Activated CD4-positive, alpha-beta T cell treated with anti-CD3 and anti-CD28 coated beads, Interleukin-2, Interleukin-6, amounts not matched to agents 100 ng/mL and 50 ng/mL, durations not matched to agents 16 hours and 8 hours (primary cell): ENCODE measurements at places on chromosomes 12 and 14.

DNA sequence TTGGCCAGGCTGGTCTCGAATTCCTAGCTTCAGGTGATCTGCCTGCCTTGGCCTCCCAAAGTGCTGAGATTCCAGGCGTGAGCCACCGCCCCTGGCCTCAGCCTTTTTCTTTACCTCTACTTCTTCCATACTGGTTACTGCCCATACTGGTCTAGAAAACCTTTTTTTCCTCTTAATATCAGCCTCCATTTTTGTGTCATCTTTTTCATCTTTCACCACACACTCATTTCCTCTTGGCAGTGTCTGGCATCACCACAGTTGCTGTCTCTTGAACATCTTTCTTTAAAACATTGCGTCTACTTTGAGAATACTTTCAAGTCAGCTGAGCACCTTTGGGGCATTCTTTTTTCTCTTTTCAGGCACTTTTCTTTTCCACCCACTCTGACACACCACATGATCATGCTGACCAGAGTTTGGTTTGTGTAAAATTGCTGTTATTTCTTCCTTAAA lies 32.7 kb downstream of the DDX47 start:
- DNase-seq = no peak

GRCh38 chr12:114668151-114668885 lies 15.7 kb downstream of the TBX3 start:
- peak; percentile 62 for DNase-seq

- DNase-seq = peak; percentile 59
These were observed 8.9 kb downstream of the APAF1 start for GRCh38 chr12:98653866-98654493.

DNA sequence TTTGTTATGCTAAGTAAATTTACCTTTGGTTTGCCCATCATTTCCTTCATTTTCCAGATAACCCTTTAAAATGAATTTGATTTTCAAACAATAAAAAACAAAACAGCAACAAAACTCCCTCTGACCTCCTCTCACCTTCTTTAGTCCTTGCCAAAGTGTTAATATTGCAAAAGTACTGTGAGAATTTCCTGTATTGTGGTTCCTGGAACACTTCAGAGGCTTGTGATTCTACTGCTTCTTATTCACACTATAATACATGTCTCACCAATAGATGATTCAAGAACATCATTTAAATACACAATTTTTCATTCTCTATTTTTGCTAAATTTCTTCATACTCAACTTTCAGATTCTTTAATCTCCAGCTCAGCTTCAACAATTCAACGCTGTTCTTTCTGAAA lies at the start of gene KLRD1:
KLRD1 (plus strand) TSS at position 241 of the 400 bp plus-strand sequence. CDS start 208 bp downstream, outside the sequence.
- DNase-seq = no peak

DNA sequence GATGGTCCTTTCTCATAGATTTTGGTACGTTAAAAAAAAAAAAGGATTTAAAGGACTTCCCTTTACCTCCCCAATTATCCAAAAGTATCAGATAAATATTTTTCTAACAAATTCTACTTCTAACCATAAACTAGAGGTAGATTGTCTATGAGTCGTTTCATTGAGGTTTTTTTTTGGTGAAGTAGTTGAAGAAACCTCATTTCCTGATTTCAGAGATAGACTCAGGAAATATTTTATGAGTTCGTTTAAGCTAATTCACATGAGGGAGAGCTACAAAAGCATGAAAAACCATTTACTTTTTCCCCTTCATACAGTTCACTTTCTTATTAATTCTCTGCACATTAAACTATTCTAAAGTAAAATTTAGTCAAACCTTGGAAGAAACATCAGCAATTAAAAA lies 112.5 kb downstream of the RALGAPA1 start:
- no peak for DNase-seq

GRCh38 chr14:35940291-35940690 lies 114.2 kb downstream of the BRMS1L start:
- peak; percentile 59 for DNase-seq

DNA sequence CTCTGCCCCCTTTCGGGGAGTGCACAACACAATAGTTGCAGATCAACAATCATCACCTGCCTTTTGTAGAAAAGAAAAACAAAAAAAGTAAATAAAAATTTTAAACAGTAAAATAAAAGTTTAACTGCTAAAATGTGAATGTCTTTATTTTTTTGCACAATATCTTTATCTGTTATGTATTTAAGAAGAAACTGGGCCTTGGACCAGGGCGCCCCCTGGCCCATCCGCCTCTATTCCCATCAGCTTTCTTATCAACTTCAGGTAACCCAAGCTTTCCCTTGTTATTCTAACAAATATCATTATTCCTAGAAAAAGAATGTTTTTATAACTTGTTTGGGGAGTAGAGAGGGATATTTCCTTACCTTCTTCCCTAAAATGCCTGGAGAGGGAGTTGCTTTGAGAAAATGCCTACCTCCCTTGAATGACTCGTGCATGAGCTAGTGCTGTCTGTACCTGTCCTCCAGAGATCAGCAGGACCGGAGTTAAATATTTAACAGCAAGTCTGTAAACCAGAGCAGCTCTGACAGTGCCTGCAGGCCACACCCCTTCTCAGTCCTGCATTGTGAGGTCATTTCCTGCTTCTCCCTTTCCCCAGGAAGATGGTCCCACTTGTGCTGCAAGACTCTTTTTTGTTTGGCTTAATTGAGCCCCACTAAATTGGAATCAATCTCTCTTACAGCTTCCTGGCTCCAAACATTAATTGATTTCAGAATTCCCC lies 192.8 kb upstream of the RGS6 start:
- no peak for DNase-seq

DNA sequence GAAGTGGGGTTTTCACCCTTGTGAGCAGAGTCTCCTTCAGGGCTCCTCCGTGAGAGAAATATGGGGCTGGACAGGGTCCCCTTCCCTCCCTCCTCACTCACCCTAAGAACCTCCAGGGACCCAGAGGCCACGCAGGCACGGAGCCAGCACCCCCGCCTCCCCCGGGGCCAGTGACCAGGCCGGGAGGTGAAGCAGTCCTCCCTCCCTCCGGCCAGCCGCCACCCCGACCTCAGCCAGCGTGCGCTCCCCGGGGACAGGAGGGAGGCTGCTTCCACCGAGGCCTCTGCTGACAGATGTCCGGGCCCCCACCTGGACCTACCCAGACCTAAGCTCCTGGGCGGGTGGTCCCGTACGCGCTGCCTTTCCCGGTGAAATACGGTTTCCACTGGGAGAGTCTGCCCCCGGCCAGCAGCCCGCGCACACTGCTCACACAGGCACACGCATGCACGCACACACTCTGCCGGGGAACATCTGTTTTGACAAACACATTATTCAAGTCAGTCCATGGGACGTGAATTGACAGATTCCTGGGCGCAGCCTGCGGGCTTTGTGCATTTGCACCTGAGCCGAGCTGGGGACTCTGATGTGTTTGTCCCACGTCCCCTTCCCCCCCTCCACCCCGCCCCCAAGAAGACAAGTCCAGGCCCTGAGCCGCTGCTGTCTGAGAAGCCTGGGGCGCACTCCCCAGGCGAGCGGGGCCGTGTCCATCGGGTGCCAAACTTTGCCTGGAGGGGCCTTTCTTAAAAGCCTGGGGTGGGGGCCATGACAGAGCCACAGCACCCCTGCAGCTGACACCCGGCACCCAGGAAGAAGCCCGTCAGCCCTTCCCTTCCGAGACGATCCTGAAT lies 725 bp downstream of the RIMBP2 start:
- no peak for DNase-seq

DNA sequence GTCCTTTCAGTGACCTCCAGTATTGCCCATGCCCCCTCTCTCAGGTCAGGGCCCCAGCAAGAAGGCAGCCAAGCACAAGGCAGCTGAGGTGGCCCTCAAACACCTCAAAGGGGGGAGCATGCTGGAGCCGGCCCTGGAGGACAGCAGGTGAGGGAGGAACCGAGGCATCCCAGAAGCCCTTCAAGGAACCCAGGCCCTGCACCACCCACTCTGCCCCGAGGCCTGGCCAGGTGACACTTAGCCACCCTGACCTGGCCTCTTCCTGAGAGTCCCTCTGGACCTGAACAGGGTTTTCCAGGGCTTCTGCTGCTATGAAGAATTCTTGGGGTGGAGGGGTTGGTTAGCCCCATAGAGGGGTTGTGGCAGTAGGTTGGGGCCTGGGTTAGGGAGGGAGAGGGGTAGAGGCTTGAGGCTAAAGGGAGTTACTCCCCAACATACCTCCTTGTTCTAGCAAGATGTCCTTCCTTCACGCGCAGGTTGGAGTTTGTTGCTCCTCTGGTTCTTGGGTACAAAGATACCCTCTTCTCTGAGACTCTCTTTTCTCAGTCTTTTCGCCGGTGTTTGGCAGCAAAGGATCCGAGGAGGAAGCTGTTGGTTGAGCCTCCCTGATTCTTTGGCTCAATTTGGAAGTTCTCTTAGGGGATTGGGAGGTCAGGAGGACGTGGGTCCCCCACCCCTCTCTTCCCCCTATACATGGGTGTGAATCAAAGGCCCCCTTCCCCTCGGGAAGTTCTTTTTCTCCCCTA lies 2.1 kb downstream of the TARBP2 start:
- DNase-seq = no peak

DNA sequence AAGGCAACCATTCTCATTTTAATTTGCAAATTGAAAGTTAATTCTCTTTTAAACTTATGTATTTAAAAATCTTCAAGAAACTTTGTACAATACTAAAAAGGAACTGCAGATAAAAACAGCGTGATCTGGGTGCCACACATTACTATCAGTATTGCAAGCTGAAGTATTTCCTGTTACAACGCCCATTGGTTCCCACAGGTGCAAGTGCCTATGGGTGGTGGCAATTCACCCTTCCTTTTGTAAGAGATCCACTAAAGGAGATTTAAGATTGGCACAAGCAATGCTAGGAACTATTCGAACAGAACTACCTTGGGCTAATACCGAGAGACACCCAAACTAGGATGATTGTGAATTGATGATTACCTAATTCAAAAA lies 13.2 kb downstream of the TAOK3 start:
- DNase-seq = peak; percentile 63

DNA sequence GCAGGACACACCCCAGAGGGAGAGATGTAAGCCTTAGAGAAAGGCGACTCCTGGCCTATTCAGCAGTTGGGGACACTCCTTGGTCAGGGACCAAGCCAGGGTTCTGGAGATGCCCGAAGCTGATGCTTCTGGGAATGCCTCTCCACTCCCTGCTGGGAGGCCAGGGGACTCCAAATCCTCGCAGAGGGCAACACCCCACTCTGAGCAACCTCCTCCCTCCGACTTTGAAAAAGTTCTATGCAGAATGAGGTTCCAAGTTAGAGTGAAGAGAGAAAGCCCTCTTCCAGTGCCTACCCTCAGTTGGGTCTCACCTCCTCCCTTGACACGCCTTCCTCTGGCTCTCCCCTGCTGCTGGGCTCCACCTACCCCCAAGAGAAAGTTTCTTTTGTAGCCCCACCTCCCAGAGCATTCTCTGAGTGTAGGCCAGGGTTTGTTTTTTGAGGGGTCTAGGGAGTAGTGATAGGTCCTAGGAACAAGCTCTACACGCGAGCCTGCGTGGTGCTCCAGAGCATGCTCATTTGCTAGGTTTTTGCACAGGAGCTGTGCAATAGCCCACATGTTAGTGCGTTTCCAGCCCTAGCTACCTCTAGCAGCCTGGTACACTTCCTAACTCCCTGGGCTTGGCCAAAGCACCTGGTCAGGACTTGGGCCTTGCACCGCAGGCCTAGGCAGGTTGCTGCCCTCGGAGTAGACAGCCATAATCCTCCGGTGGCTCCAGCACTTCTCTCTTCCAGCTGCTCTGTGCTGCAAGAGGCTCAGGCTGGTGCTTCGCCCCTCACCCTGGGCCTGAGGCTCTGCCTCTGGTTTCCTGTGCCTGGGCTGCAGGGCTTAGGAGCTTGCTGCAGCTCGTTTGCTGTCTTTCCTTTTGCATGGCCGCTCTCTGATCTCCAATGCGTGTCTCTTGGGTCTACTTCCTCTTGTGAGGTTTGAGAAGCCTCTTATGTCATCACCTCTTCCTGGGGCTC lies 590 bp upstream of the CEBPE start:
- peak; percentile 18 for DNase-seq

DNA sequence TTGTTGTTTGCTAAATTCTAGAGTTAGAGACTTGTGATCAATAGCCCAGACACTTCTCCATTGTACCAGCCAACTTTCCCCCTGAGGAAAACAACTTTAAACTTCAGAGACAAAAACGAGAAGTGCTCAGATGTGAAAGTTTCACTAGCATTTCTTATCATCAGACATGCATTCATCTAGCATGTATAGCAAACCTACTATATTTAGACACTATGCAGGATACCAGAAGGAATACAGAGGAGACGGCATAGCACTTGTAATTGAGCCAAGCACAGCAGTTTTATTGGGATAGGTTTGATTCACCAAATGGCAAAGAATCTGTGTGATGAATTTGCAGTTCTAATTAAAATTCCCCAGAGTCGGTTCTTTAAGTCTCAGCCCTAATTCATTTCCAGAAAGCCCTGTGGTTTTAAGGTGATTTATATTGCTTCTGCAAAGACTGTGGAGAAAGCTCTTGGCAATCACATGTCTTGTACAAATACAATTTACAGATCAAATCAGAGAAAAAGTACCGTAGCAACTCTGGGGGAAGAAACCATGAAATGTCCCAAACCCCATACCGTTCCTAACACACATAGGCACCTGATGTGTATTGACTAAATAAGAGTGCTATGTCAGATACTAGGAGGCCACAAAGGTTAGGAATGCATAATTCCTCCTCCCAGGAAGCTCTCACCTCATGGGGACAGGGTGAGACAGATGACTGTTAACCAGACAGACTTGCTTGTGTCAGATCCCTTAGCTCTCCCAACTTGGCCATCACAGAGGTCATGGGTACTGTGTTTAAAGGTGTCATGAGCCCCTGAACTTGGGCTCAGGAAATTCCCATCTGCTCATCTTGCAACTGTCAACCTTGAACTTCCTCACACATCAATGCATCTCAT lies 69.6 kb upstream of the KRAS start:
- DNase-seq = peak; percentile 68

GRCh38 chr12:4587108-4587507 lies 25.1 kb downstream of the DYRK4 start:
- no peak for DNase-seq

DNA sequence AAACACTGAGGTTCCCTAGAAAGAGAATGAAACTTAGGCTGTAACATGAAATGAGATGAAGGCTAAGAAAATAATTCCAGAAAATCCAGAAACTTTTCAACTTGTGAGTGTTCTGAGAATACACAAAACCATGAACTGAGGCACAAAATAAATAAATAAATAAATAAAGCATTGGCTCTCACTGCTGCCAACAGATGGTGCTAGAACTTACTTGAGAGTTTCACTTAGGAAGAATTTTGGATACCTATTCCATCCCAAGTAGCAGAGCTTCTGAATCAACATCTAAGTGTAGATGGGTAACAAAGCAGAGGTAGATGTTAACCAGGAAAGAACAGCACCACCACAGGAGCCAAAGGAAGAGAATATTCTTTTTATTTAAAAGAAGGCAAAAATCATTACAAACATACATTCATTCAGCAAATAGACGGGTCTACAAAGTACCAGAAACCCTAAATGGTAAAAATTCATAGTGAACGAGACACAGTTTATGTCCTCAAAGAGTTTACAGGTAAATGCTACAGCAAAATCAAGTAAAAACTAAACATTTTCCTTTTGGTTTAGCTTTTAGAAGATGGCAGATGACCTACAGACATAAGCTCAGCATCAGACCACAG lies 16.7 kb downstream of the EPS8 start:
- DNase-seq = no peak

- DNase-seq = no peak
These were observed 90.1 kb downstream of the NCOR2 start for GRCh38 chr12:124477107-124477915.

- no peak for DNase-seq
These were observed 9.6 kb upstream of the SNAPC1 start for GRCh38 chr14:61752626-61753025.
